ENCODE measurements at places on chromosomes 6 and 20.

GRCh38 chr6:15253203-15254022, 7.5 kb downstream of the JARID2 start:
- no peak for DNase-seq

GRCh38 chr20:32544893-32545840, 40.0 kb downstream of the NOL4L start:
- DNase-seq = no peak

GRCh38 chr6:47587493-47587892, 109.9 kb downstream of the CD2AP start:
- DNase-seq = no peak

- DNase-seq = no peak
These were observed 350.0 kb upstream of the PRND start for GRCh38 chr20:4371623-4372251.

- DNase-seq = no peak
These were observed 326.3 kb downstream of the UBE3D start for GRCh38 chr6:82739303-82739702.

GRCh38 chr6:31576897-31577578, 1.7 kb downstream of the TNF start:
- no peak for DNase-seq

- DNase-seq = no peak
These were observed 5.3 kb upstream of the TCP11 start for GRCh38 chr6:35146453-35146852.

DNA sequence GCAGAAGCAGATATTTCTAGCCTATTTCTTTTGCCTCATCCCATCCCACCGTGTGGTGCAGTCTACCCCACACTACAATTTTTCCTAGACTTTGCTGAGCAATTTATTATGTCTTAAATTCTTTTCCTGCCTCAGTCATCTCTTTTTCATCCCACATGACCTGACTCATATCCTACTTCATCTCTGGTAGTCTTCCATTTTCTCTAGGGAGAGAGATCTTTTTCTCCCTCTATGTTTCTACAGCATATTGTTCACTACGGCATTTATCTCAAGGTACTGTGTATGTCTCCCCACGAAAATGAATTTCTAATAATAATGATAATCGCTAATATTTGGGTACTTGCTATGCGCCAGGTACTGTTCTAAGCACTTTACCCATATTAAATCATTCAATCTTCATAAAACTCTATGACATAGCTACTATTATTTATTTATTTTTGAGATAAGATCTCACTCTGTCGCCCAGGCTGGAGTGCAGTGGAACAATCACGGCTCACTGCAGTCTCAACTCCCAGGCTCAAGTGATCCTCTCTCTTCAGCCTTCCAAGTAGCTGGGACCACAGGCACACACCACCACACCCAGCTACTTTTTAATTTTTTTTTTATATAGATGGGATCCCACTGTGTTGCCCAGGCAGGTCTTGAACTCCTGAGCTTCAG, 15.6 kb downstream of the PDSS2 start:
- no peak for DNase-seq

DNA sequence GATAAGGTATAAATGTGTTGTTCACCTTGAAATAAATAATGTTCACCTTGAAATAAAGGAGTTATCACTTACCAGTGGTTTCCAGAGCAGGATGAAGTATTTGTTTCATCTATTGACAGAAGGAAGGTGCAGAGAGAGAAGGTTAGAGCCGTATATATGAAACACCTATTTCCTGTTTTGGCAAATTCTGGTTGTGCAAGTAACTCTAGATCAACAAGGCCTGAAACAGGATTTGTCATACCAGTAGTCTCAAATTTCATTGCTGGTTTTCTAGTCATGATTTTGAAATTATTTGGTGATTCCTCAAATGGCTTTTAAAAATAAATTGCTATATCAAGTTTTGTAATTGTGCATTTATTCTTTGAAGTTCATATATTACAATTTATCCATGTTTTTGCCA, at the start of gene CRISP3:
Gene CRISP3 (minus strand): TSS at position 130 of the 400 bp plus-strand sequence. CDS start 21 bp downstream, at position 109.
- no peak for DNase-seq

GRCh38 chr20:6178537-6178936, 55.7 kb upstream of the FERMT1 start:
- no peak for DNase-seq

DNA sequence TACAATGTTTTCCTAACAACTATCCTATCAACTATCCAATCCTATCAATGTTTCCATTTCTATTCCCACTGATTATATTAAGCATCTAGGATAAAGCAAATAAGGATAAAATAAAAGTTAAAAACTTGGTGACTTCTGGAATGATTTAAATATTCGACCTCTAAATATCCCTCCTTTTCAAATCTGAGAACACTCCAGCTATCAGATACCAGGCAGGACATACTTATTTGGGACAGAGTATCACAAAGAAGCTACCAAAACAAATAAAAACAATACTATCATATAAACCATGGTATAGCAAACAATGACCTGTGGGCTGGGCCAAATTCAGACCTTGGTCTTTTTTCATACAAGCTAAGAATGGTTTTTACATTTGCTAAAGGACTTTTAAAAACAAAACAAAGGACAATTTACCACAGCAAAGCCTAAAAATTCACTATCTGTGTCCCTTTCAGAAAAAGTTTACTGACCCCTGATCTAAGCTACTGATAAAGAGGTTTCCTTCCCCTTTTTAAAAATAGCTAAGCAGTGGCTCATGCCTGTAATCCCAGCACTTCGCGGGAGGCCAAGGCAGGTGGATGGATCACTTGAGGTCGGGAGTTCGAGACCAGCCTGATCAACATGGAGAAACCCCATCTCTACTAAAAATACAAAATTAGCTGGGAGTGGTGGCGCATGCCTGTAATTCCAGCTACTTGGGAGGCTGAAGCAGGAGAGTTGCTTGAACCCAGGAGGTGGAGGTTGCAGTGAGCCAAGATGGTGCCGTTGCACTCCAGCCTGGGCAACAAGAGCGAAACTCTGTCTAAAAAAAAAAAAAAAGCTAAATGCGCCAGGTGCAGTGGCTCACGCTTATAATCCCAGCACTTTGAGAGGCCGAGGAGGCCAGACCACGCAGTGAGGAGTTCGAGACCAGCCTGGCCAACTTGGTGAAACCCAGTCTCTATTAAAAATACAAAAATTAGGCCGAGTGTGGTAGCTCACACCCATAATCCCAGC, 6.0 kb downstream of the NUP153 start:
- no peak for DNase-seq

DNA sequence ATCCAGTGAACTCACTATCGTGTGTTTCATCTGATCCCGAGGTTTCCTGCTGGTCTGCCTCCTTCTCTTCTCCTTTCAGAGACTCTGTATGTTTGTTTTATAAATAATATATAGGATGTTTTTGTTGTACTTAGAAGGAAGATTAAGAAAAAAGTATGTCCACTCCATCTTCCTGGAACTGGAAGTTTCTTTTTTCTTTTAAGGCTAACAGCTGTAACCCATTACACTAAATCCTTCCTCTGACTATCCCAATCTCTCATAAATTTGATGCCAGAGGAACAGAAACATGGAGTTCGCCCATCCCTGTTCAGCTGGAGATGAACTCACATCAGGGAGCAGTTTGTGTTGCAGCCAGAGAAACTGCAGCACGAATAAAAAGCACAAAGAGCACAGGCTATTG, 20.7 kb downstream of the RIPK1 start:
- no peak for DNase-seq

DNA sequence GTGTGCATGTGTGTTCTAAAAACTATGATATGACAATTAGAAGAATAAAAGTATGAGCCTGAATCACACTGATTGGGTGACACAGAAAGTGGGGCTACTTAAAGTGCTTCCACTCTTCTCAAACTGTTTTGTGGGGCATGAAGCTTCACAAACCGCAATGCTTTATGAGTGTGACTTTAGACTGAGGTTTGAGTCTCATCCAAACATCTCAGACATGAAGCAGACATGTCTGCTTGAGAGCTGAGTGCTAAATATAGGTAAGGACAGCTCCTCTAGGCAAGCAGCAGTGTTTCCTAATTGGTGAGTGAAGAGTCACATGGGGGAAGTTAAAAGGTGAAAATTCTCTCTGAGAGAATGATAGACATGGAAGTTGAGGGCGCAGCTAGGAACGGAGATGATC, 726.9 kb upstream of the CITED2 start:
- no peak for DNase-seq

DNA sequence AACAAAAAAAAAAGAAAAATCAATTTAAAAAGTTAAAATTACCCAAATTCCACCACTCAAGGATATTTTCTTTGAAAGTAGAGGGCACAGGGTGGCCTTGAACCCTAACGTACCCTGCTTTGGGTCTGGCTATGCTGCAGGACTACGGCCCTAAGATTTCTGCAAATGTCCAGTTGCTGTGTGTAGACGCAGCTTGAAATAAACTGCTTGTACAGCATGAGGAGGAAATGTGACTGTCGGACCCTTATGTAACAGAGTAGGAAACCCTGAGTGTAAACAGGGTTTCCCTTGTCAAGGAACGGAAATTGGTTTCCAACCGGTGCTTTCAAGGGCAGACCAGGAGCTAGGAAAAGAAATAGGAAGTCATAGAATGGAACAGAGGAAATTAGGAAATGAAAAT, 60.7 kb upstream of the SHLD1 start:
- no peak for DNase-seq
